Stimulated activated CD4-positive, alpha-beta T cell treated with anti-CD3 and anti-CD28 coated beads, TNF-alpha, amount 100 ng/mL, for 1 hour (primary cell): ENCODE measurements at places on chromosomes 7 and 10.

GRCh38 chr10:24417053-24417452 is 208.1 kb downstream of the KIAA1217 start:
- DNase-seq: no peak

DNA sequence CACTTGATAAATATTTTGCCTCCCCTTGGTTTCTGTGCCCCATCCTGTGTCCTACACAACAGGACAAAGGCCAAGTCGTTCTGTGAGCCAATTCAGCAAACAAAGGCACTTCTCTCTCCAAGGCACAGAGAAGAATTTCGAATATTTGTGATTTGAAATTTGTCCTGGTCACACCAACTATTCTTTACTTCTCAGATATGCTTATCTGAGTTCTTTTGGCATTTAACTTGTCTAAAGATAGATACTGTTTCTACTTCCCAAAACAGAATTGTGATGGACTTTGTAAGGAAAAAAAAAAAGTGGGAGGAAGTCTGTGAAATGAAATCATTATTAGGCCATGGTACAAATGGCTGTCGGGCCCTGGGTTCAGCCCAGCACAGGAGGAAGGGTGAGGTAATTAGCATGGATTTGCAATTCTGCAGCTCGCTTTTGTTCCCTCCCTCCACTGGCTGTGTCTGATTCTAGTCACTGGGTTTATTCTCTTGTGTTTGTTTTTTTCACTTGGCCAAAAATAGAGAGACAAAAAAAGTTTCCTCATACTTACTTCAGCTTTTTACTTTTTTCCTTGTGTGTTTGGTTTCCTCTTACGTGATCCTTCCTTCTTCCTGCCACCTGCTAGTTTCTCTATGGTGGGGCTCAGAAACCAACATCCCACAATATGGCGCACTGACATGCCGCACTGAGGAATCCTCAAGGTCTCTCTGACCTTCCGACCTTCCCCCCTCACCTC is 108.2 kb upstream of the MKLN1 start:
- DNase-seq: no peak

DNA sequence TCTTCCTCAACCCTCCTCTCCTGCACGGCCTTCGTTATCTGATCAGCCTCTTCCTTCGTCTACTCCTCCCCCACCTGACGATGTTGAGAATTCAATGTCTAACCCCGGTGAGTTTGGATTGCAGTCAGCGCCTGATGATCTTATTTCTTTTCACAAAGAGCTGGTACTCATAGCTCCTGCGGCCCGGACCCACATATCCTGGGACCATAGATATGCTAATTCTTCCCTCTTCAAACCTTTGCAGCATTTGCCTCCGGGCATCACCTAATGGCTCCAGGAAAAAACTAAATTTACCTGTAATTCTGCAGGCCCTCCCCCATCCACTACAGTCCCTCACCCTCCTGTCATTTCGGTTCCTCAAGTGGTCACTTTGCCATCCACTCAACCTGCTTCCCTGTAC is 12.4 kb upstream of the DDC start:
- DNase-seq: no peak

GRCh38 chr7:139817249-139817648 is 11.8 kb upstream of the TBXAS1 start:
- DNase-seq: no peak

DNA sequence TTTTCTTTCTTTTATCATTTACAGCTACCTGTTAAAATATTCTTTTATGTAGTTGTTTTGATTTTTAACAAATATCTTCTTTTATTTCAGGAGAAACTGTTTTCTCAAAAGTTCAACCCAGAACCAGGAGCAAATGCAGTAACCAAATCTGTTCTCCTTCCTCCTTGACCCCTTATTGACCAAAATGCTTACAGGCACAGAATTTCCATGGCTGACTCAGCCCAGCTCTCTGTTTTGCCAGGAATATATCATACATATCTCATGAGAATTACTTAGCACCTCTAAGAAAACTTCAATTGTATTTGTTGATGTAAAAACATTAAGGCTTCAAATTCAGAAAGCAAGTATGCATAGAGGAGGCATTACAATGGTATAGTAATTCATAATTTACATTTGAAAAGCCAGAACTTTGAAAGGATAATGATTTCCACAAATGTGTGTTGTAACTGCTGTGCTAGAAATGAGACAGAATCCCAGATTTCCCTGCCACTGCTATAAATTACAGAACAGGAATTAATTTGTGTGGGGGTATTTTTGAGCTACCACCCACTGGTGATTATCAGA is 2.2 kb downstream of the GSAP start:
- DNase-seq: no peak

DNA sequence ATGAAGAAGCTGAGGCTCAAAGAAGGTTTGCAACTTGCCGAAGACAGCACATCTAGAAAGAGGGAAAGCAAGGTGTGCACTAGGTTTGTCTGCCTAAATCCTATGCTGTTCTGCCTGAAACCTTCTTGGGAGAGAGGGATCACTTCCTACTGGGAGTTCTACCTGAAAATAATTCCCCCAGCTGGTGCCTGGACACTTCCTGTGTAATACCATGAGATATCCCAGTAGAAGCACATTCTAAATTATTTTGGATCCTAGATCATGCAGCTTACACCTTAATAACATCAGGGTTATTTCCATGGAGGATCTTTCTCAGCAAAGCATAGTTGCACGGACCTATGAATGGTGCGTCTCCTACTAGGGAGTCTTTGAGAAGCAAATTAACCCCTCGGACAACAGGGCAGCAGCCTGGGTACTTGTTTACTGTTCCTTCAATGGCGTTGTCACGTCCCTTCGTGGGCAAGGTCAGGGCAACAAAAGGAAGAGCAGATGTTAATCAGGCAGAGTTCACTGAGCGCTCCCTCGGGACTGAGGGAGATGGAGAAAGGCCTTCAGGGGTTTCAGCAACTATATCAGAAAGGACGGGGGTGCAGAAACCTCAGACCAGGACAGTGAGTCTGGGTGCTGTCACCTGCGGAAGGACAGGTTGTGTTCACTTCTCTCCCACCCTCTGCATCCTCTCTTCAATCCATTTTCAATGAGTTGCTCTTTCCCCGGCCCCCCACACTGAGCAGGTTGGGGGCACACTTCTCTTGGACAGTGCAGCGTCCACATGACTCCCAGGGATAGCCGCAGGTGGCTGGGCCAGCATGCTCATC is 44.0 kb downstream of the OAT start:
- DNase-seq: no peak

DNA sequence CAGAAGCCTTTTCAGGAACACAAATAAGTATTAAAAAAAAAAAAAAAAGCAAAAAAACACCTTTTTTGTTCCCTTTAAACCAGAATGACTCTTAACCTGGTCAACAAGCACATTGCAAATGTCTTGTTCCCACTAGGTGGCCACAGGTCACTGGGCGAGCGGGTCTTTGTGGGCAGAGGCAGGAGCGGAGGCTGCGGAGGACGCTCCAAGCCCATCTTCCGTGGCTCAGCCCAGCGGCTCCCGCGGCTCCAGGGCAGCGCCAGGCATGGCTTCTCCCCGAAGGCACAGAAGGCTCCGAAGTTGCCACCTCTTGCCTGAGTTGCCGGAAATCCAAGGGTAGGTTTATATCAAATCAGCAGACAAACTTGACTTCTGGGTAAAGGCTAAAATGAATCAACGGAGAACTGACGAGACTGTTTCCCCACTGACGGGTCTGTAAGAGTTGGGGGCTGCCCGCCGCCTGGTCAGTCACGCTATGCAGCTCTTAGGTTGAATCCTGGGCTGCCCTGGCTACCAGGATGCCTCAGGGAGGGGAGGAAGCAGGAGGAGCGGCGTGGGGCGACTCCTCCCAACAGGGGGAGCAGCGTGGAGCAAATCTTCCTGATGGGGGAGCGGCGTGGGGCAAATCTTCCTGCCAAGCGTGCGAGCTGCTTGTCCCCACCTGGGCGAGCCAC is 144.5 kb downstream of the PTPRN2 start:
- DNase-seq: no peak

DNA sequence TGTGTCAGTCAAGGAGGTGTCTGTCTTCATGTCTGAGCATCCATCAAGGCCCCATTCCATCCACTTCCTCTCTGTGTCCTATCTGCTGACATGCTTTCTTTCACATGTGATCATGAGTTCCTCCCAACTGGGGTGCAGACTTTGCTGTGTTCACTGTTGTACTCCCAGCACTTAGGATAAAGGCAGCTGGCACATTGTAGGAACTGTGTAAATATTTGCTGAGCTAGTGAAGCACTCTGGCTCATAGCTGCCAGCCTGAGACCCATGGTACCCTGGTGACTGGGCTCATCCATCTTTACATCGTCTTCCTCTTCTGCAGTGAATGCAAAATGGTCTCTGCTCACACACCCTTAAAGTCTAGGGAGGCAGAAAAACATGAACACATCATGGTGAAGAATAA is 242.2 kb upstream of the IGFBP3 start:
- no peak for DNase-seq

GRCh38 chr7:125467996-125468854 is 538.6 kb upstream of the POT1 start:
- DNase-seq: no peak

DNA sequence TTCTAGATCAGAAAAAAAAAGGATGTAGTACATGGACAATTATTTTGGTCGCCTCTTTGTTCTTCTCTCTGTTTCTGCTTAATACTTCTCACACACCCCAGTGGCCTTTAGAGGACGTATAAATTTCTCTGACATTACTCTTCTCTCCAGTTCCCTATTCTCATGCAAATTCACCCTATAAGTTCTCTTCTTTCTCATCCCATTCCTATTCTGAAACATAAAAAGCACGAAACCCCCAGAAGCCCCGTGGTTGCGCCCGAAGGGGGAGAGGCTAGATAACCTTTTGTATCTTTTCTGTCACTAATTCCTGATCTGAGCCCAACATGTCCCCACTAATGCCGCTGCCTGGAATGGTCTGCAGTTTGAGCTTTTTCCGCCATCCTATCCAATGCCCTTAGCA is 136.9 kb downstream of the SKIDA1 start:
- DNase-seq: no peak

DNA sequence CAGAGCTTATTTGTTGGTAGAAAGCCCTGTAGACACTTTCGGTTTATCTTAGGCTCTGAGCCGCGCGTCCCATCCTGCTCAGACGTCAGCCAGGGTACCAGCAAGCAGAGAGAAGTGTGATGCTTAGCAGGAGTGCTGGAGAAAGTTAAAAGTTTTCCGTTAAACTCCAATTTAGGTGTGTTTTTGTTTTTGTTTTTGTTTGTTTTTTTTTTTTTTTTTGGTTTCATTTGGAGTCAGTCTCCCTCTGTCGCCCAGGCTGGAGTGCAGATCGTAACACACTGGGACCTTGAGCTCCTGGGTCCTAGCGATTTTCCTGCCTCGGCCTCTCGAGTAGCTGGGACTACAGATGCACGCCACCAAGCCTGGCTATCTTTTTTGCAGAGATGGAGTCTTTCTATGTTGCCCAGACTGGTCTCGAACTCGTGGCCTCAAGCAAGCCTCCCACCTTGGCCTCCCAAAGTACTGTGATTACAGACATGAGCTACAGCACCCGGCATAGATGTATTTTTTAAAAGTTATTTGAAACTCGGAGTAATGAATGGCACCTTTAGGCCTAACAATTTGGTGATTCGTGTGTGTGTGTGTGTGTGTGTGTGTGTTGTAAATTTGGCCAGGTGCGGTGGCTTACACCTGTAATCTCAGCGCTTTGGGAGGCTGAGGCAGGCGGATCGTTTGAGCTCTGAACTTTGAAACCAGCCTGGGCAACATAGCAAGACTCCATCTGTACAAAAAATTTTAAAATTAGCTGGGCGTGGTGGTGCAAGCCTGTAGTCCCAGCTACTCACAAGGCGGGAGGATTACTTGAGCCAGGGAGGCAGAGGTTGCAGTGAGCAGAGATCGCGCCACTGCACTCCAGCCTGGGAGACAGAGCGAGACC is 1.3 kb upstream of the HIP1 start:
- DNase-seq: peak; percentile 17

DNA sequence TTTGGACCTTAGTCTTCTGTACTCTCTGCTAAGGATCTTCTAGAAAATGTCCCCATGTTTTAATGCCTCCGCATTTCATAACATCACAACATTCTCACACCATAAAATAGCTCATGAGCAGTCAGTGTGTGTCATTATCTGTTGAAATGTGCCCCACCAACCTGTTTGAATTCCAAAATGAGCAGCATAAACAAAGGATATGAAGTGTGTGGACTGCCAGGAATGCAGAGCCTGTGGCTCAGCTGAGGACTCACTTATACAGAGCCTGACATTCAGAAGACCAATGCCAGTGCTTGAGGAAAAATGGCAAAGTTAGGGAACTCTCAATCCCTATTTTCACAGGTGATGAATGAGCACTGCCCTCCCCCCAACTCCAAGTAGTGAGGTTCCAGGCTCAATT is 621.4 kb downstream of the POM121L12 start:
- DNase-seq: no peak

DNA sequence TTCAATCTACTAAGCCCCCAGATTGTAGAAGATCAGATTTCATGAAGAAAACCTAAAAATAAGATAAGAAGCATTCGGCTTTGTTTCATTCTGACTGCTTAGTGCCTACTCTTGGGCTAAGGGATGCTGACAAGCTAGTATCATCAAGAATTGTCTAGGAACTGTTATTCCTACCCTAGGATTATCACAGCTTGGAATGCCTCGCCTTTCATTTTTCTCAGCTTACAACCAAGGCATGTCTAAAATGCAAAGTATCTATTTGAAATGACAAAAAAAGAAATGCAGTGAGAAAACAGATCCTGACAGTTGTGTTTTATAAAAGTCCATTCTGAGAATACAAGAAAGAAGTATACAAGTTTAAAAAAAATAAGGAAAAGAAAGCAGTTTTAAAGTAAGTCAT is 441.0 kb downstream of the KCNMA1 start:
- DNase-seq: no peak

DNA sequence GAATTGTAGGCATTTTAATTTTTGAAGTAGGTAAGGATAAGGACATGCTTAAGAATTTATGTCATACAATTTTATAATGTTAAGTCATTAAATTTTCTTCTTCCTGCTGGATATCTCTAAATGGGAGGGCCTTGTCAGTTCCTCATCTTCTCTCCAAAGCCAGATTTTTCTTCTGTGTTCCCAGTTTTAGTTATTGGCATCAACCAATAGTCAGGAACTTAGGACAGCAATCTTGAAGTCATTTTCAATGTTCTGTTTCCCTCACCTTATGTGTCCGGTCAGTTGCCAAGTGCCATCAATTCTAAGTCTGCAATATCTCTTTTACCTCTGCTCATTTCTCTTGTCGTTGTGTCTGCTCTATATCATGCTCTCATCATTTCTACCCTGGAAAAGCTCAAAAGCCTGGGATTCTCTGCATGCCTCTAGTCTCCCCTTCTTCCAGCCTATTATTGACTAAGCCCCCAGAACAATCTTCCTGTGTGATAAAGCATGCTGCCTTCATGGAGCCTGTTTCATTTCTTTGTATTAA is 145.2 kb downstream of the PPP1R9A start:
- no peak for DNase-seq

- no peak for DNase-seq
These were observed 560.5 kb upstream of the MKI67 start for GRCh38 chr10:128686630-128687278.
